Stimulated activated CD8-positive, alpha-beta memory T cell treated with anti-CD3 and anti-CD28 coated beads, Interleukin-15, amount 100 ng/mL, for 4 hours (primary cell): ENCODE measurements at places on chromosomes 2 and 18.

DNA sequence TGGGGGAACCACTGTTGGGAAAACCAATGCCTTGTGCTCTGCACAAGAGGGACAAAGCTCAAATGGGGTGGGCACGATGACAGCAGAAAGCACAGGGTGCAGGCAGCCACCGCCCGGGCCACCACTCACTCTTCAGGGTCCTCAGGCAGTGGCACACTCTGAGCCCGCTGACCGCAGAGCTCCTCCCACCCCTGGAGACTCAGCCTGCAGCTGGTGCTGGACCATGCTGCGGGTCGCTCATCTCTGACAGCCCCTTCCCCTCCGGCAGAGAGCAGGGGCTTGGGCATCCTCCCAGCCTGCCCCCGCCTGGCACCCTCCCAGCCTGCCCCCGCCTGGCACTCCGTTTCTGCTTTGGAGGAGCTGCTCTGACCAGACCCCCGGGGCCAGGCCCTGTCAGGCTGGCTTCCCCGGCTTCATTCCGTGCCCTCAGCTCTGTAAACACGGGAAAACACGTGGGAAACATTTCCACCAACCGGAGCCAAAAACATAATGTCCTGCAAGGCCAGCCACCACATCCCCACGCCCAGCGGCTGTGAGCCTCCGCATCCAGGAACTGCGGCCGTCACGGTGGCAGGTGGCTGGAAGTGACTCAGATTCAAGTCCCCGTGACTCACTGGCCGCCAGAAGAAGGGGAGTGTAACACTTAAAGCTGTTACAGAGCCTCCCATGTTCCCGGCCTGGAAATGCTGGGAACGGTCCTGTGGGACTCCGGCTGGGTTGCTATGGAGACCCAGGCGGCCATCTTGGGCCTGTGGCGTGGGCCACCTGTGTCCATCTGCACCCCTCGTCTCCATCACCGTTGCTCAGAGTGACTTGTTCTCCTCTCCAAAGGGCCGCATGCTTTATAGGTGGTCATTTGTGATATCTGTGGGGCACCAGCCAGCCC lies 6.8 kb upstream of the SNED1 start:
- no peak for DNase-seq

GRCh38 chr2:177914247-177914646 lies 158.3 kb downstream of the PDE11A start:
- no peak for DNase-seq

DNA sequence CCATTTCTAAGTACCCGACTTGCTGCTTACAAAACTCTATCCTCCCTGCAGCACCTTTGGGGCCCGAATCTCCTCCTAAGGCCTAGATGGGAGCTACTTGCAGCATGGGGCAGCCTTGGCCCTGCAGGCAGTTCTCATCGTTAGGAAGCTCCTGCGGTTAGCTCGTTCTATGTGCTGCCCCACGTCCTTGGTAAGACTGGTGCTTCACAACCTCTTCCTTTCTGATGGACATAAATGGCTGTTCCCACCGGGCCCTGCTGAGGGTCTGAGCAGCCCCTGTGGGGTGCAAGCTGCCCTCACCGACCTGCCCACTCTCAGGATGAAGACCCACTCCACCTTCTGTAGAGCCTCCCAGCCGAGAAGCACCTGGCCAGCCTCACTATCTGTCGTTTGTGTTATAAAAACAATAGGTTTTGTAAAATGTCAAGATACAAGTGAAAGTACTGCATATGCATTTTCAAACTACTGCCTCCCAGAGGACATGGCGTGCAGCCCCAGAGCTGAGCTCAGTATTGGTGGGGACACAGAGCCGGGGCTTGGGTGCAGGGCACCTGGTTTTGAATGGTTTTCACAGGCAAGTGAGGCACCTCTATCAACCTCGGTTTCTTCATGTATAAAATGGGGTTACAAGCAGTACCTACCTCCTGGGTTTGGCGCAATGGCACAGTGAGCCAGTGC lies 19.4 kb downstream of the OTOF start:
- DNase-seq, result no peak

DNA sequence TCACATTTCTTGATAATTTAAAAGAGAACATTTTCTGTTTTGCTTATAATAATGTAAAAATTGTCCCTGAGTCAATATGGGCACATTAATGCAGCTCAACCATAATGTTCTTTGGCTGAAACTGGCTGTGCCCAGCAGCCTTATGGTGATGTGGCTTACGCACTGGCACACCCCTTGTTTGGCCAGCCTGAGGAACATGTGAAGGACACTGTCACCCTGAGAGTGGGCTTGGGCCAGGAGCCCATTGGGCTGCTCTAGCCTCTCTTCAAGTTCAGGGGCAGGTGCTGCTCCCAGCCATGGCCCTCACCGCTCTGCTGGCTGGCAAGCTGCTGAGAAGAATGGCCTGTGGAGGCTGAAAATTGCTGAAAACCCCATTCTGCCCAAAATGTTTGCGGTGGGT lies 37.5 kb downstream of the MRPL33 start:
- DNase-seq, result no peak

- DNase-seq, result no peak
Measured at GRCh38 chr2:177141866-177142265, 70.7 kb upstream of the HNRNPA3 start.

GRCh38 chr18:36539674-36540231 lies 242.2 kb downstream of the FHOD3 start:
- DNase-seq, result no peak

GRCh38 chr2:28588292-28588670 lies 92.4 kb downstream of the PLB1 start:
- DNase-seq, result no peak

- DNase-seq, result no peak
Measured at GRCh38 chr2:1481406-1482252, 68.4 kb downstream of the TPO start.

DNA sequence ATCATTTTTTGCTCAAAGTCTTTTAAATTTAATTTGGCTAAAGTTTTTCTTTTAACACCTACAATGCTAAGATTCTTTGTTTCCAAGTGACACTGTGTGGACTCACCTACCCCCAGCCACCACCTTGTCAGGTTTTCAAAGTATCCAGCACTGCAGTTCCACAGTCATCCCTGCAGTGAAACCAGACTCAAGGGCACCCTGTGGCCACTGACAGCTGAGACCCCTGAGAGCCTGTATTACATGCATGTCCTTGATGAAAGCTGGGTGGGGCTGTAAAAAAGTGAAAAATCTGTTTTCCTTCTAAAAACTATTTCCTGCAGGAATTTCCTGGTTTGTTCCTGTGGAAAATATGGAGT lies 19.9 kb downstream of the TPRKB start:
- no peak for DNase-seq

DNA sequence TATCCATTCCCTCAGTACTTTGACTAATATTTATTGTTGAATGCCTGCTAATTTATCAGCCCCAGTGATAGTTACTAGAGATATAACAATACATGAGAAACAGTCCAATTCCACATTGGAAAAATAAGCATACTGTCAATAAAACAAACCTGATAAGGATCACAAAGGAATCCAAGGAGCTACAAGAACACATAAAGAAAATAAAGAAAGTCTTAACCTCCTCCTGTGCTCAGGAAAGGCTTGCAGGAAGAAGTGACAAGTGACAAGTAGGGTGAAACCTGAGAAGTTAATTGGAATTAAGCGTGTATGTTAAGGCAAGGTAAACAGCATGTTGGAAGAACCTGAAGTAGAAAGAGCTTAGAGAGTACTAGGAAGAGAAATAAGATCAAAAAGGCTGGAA lies 20.3 kb upstream of the ASNSD1 start:
- no peak for DNase-seq

- DNase-seq, result no peak
Measured at GRCh38 chr18:31487246-31488015, 10.5 kb upstream of the DSG2 start.

DNA sequence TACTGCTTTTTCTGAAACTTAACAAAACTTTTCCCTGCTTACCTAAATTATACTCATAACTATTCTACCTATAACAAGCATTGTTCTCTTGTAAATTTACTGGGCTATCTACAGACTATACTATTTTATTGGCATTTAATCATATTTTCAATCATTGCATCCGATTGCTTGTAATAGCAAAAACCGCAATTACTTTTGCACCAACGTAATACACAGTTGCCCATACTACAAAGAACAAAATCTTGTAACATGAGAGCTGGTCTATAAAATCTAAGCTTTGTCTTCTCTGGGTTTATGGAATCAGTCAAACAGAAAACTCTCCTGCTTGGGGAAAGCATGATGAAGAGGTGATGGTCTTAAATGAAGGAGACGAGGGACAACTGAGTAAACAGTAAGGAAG lies 463.4 kb upstream of the ST6GAL2 start:
- no peak for DNase-seq

DNA sequence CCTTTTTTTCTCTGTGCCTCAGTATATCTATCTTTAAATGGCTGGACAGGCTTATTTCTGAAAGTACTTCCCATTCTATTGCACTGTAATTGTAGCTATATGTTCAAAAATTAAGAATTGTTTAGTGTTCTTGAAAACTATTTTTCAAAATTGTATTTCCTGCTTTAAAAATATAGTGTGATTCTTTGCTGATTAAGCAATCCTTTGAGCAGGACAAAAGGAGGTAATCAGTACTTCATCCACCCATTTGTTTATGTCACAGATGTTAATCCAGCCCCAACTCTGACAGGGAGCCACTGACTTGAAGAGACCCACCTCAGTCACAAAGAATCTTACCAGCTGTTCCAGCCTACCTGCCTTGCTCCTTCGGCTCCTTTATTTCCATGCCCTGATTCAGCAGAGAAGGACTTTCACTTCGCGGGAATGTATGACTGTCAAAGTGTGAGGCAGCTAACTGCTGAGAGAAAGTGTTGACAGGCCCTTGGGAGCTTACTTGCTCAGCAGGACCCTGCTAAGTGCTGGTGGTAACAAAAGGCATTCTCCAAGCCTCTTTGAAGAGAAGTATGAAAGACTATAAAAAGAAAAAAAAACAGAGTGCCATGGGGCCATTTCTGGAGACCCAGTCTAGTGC lies 393.3 kb upstream of the CYRIA start:
- no peak for DNase-seq

DNA sequence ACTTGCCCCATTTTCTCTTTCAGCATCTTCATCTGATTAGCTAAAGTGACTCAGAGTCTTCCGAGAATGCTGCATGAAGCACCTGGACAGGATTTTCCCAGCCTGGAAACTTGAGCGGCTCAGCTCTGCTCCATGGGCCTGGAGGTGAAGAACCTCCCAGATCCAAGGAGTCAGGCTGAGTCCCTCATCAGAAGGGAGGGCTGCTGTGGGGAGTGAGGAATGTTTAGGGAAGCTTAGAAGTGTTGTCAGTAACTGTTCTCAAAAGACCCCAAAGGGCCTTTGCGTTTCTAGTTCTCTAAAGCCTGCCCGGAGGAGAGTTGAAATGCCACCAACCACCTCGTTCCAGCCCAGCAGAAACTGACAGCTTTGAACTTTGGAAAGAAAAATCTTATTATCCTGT lies 157.1 kb downstream of the CLIP4 start:
- no peak for DNase-seq

DNA sequence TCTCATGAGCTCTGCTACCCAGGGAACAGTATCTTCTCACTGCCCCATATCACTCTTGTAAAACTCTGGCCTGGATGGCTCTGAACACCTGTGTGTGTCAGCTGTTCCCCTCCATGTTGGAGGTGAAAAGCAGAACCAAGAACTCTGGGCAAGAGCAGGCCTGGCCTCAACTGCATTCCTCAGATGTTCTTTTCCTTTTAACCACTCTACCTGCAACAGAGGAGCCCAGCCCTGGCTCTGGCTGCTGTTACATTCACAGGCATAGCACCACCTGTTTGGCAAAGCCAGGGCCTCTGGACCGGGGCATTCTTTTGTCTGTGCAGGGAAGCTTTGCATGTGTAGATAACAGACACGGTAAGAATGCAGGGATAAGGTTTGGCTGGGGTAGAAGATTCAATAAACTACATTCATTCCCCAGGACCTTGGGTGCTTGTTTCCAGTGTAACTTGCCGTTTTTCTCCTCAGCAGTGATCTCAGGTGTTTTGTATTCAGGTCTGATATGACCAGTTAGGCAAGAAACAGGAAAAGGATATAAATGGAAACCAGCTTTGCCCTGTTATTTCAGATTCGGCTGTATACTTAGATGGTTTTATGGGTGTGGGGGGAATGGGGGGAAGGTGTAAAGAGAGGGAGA lies 95.1 kb downstream of the SPTBN1 start:
- DNase-seq, result no peak

DNA sequence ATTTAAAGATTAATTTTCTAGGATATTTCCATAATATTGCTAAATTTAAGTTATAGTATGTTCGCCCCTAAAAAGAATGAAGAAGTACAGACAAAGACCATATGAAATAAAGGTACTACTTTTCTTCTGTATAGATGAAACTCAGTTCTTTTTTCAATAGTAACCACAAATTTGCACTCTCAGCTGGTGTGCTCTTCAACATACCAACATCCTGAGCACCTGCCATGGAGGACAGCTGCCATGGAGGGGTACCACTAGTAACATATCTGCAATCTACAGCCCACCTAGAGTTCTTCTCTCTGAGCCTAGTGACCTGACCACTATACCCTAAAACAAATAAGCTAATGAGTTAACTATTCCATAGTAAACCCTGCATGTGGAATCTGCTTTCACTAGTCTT lies 36.8 kb upstream of the ERCC3 start:
- DNase-seq, result no peak

- DNase-seq, result no peak
Measured at GRCh38 chr18:70421471-70422390, 132.9 kb downstream of the SOCS6 start.

- DNase-seq, result no peak
Measured at GRCh38 chr2:149040451-149040850, 2.0 kb downstream of the LYPD6B start.

DNA sequence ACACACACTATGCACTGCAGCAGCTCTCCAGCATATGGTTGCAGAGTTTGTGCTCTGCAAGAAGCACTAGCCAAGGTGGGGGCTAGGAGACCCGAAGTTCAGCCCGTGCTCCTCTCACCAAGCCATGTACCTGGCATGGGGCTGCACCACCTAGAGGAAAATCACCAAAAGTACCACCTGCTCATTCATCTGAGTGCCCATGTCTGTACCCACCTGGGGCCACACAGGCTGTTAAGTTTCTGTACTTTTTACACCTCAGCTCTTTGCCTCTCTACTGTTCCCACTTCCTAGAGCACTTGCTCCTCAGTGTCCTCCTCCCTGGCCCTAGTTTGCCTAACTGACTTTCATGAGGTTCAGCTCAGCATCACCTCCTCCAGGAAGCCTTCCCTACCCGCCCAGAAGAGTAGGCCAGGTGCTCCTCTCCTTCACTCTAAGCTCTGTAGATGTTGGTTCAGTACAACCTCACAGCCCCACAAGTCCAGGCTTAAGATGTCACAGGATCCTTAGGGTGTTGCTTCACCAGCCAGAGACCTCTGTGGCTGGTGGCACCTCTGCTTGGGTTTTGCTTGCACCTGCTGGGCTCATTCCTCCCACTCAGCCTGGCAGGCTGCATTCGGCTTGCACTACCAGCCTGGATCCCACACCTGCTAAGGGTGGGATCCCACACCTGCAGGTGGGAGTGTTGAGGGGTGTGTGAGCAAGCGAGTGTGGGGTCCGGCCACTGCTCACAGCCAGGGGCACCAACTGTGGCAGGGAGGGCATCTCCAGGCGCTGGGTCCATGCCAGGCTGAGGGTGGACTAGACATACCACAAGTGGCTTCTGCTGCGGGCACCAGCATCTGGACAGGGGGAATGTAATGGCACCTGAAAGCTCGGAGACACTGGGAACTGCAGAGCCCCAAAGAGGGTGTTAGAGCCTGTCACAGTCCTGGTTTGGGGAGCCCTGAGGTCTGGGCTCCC lies 10.2 kb upstream of the TFCP2L1 start:
- no peak for DNase-seq

- DNase-seq, result no peak
Measured at GRCh38 chr18:10100196-10100595, 186.4 kb downstream of the VAPA start.

- DNase-seq, result no peak
Measured at GRCh38 chr2:176096243-176096985, 3.2 kb upstream of the HOXD12 start.

GRCh38 chr18:24964216-24964615 lies 387.8 kb downstream of the ZNF521 start:
- no peak for DNase-seq
